ENCODE measurements at places on chromosomes 5 and 9.

DNA sequence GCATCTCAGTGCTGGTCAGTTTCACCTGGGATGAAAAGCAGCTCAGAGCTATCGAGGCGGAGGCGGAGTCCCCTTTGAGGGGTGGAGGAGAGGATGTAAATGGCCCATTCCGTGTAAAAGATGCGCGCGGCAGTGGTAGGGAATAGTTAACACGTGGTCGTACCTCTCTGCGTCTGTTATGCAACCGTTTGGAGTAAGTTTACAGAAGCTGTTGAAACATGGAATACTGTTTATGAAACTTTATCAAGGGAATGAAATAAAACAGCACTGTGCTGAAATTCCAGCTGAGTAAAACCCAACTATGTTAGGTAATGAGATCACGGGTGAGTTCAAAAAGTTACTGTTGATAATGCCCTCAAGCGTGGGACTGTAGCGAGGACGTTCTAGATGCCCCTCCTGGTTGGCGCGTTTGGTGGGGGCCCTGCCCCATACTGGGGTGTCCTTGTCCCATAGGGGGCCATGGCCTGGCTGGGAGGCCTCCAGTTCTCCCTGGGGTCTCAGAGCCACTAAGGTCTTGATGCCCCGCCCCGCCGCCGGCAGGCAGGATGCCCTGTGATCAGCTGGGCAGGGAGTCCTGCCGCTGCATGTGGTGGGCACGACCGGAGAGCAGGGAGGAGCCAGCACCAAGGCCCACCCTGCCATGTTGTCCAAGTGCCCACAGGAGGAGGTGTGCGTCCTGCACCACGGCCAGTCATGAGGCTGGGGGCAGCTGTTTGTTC is 90.9 kb downstream of the COL5A1 start:
- DNase-seq: no peak

GRCh38 chr9:132878695-132879456 is at the start of gene SPACA9:
SPACA9 (plus strand) TSS chr9:132878898; CDS start chr9:132883948, 5,050 bp downstream.
- DNase-seq: peak; percentile 9

DNA sequence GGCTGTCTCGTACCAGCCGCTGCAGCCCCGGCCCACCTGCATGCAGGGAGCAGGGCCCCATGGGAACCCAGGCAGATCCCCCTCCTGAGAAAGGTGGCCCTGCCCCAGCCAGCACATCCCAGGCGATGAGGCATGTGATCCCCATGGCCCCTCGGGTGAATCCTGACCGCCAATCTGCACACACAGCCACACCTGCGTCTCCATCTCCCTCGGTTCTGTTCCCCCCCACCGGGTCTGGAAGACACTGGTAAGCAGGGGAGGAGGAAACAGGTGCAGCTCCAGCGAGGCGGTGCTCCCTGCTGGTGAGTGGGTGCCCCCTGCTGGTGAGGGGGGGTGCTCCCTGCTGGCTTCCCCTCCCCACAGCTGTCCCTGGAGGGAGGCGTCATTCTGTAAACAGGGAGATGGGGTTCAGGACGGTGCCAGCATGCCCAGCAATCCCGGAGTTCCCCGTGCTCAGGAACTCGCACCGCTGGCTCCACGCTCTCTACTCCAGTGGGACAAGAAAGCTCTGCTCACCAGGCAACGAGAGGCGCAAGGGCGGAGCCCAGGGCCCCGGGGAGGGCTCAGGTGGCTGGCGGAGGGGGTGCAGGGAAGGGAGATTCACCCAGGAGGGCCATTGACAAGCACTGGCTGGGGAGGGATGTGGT is 28.4 kb upstream of the SLC12A7 start:
- DNase-seq: peak; percentile 47

DNA sequence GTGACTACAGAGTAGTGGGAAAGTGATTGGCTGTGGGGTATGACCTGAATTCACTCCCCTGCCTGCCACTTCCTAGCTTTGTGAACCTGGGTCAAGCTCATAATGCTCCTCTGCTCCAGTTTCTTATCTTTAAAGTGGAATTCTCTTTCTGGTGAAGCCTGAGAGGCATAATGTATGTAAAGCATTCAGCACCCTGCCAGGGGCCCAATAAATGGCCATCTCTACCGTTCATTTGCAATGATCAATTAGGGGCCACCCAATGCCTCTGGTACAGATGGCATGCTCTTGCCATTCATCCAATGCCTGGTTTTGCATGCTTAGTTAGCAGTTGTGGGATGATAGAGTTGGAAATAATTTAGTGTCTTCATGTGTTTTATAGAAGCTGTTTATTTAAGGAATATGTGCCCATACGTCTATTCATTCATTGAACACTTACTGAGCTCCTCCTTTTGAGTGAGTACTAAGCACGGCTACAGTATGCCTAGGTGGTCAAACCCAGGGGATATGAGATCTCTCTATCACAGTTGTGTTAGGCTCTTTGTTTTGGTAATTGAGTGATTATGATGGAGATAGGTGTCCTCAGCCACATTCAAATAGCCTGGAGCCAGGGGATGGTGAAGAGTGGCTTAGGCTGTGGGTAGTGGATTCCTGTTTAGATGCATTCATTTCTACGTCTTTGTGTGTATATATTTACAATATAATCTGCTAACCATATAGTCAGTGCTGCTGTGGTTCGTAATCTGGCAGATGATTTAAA is 15.3 kb downstream of the ZNF462 start:
- no peak for DNase-seq

DNA sequence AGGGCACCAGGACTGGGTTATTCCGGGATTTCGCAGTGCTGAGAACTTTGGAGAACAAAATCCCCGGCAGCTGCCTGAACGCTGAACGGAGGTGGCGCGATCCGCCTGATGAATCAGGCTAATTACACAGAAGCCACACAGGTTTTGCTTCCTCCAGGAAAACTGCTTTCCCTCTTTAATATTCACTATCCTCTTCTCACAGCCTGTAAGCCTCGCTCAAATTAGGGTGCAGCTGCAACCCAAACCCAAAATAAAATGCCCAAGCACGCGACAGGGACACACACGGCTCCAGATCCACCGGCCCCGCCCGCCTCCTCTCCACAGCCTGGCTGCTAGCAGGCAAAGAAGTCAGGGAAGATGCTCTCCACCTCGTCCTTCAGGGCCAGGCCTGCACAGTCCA is 6.0 kb downstream of the SOHLH1 start:
- no peak for DNase-seq

DNA sequence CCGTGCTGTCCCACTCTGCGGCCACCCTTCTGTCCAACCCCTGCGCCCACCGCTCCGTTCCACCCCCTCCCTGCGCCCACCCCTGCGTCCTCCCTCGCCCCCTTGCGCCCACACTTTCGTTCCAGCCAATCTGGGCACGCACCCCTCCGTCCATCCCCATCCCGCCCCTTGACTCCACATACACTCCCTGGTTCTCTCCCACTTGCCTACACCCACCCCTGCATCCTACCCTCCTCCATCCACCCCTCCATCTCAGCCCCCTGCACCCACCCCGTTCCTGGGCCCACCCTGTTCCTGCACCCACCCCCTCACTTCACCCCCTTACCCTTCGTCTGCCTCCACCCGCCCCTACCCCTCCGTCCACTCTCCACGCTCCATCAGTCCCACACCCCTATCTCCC is 7.0 kb downstream of the ADAMTS13 start:
- no peak for DNase-seq

DNA sequence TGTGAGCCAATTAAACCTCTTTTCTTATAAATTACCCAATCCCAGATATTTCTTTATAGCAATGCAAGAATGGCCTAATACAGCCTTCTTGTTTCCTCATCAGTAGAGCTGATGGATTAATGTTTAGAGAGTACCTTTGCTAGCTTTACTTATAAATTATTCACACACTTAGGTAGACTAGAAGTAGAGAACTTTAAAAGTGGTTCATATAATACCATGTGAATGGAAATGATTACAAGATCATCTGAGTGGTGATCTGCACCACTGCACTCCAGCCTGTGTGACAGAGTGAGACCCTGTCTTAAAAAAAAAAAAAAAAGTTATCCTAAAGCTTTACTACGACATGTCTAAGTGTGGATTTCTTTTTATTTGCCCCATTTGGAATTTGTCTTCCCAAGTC is 23.2 kb upstream of the LRRTM2 start:
- DNase-seq: no peak

DNA sequence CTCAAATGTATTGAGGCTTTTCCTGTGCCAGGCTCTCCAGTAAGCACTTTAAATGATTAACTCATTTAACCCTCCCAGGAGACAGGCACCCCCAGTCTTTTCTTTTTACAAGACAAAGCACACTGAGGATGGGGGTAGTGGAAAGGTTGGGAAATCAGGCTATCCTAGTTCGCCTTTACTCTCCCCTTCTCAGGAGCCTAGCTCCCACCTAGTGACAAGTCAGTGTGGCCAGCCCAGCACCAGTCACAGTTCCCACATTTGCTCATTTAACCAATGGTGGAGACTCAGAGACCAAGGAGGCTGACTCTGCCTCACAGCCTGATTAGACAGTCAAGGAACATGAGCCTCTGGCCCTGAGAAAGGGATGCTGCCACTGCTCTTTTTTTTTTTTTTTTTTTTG is 3.5 kb downstream of the ALDH7A1 start:
- DNase-seq: no peak

DNA sequence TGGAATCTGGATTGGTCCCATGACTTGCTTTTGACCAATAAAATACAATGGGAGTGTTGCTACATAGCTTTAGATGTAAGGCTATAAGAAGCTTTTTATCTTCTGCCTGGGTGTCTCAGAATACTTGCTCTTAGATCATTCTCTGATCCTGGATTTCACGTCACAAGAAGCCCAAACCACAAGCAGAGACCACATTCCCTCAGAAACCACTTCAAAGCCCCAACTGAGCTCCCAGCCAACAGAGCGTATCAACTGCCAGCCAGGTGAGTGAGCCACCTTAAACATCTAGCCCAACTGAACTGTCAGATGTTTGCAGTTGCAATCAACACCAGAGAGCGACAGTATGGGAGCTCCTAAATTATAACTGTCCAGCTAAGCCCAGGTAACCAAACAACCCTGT is 687.1 kb downstream of the TLE1 start:
- peak; percentile 71 for DNase-seq

DNA sequence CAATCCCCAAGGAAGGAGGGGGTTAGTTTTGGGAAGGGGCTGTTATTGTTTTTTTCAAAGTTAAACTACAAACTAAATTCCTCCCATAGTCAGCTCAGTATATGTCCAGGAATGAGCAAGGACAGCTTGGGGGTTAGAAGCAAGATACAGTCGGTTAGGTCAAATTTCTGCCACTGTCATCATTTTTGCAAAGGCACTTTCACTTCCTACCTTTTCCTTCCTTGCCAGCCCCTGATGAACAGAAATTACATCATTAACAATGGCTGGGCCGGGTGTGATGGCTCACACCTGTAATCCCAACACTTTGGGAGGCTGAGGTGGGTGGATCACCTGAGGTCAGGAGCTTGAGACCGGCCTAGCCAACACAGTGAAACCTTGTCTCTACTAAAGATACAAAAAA is 51.5 kb upstream of the HRH2 start:
- DNase-seq: no peak

DNA sequence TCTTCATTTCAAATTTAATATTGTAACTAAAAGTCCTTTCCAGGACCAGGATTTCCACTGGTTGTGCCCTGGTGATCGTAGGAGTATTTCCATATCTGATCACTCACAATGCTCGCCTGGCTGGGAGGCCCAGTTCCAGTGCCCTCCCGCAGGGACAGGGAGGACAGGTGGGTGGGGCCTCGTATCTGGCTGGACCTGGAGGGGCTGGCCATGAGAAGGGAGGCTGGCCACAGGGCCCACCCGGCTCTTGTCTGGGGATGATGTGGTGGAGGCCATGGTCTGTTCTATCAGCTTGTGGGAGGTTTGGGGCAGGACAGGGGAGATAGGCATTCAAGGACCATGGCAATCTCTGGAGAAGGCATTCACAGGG is 286.4 kb downstream of the GADD45G start:
- DNase-seq: no peak

All from DMS79 (cell line).